ENCODE measurements at places on chromosomes 6 and 20.

DNA sequence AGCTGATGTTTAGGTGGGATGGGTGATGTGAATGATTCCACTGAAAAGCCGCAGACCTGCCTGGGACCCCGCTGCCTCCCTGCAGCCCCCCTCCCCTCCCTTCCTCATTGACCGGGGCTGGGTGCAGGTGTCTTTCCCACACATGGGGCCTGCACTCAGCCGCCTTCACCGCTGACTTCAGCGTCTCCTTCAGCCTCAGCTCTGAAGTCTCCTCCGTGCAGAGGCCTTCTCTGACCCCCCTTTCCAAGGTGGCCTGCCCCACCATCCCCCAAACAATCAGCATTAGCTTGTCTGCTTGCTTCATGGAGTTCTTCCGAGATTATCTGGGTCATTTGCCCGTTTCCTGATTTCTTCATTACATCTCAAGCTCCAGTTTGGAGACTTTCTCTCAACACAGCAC lies 140.7 kb downstream of the SMOC2 start:
- DNase-seq, result no peak

- no peak for DNase-seq
These were observed 27.0 kb downstream of the CLIC5 start for GRCh38 chr6:45988635-45989034.

- DNase-seq, result no peak
These were observed 20.6 kb upstream of the SLC9A8 start for GRCh38 chr20:49792006-49792405.

GRCh38 chr6:5529015-5529414 lies 267.7 kb downstream of the FARS2 start:
- no peak for DNase-seq

- DNase-seq, result no peak
These were observed 77.2 kb downstream of the THBS2 start for GRCh38 chr6:169176361-169176991.

DNA sequence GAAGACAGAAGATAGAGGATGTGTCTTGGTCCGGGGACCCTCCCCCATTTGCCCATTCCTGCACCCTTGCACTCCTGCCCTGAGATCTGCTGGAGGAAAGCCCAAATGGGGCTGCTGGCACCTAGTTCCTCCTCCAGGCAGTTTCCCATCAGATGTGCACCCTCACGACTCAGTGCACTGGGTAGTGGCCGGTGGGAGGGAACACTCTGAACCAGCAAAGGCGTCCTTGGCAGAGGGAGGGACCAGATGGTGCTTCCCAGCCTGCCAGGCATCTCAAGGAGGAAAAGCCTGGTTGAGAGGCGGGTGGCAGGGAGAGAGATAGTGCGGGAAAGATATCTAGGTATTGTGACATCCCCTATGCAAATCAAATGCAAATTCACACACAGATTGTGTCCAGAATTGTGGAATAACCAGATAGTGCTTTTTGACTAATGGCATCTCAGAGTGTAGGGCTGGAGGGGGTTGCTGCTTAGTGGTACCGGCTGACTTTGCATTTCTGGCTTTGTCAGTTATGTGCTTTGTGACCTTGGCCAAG lies 19.5 kb downstream of the TMEM151B start:
- no peak for DNase-seq

- DNase-seq, result no peak
These were observed 47.6 kb upstream of the NOTCH4 start for GRCh38 chr6:32271429-32271828.

DNA sequence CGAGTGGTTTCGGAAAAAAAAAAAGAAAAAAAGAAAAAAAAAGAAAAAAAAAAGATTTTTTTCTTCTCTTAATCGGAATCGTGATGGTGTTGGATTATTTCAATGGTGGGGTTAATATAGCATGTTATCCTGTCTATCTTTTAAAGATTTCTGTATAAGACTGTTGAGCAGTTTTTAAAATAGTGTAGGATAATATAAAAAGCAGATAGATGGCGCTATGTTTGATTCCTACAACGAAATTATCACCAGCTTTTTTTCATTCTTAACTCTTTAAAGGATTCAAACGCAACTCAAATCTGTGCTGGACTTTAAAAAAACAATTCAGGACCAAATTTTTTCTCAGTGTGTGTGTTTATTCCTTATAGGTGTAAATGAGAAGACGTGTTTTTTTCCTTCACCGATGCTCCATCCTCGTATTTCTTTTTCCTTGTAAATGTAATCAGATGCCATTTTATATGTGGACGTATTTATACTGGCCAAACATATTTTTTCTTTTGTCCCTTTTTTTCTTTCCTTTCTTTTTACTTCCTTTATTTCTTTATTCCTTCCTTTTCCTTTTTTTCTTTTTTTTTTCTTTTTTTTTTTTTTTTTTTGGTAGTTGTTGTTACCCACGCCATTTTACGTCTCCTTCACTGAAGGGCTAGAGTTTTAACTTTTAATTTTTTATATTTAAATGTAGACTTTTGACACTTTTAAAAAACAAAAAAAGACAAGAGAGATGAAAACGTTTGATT lies 3.6 kb downstream of the SOX4 start:
- no peak for DNase-seq

DNA sequence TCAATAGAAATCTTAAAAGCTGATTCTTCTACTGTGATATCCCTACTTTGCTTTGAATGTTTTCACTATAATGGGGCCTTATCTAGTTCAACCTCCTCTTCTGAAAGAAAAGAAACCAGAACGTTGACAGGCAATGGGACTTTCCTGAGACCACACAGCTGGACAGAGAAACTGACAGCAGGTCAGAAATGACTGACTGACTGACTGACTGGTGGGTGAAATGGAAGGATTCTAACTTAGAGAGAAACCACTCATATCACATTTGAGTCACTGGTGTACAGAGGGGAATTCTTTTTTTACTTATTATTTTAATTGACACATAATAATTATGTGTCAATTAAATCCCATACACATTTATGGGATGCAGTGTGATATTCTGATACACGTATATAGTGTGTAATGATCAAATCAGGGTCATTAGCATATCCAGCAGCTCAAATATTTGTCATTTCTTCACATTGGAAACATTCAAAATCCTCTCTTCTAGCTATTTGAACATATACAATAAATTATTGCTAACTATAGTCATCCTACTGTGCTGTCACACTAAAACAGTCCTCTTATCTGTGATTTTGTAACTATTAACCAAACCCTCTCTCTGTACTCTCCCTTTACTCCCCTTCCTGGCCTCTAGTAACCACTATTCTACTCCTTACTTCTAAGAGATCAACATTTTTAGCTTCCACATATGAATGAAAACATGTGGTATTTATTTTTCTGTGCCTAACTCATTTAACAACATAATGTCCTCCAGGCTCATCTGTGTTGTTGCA lies 64.8 kb upstream of the NRSN1 start:
- no peak for DNase-seq

GRCh38 chr6:22956029-22956681 lies 386.8 kb downstream of the HDGFL1 start:
- no peak for DNase-seq

- no peak for DNase-seq
These were observed 173.1 kb downstream of the CDC5L start for GRCh38 chr6:44560458-44561059.
